ENCODE measurements at places on chromosomes 3 and 15.

DNA sequence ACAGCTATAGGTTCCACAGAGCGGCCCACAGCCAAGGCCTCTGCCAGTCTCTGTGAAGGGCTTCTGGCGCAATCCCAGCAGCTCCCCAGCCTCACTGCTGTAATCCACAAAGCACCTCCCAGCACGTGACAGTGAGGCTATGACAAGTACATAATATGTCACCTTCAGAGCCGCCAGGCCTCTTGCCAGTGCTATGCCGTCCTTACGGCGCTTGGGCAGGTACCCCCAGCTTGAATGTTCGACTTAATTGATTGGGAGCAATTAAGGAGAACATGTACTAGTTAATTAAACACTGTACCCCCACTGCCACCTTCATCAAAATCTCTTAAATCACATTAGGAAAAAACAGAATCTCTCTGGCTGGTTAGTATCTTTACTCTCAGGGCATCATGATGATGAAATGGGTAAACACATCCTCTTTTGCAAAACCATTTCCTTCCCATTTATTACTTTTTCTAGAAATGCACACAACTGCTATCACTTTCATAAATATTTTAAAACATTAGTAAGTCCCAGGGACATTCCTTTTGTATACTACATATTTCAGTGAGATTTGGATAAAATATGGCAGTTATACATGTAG is 169.9 kb downstream of the XXYLT1 start:
- DNase-seq, result peak; percentile 86

DNA sequence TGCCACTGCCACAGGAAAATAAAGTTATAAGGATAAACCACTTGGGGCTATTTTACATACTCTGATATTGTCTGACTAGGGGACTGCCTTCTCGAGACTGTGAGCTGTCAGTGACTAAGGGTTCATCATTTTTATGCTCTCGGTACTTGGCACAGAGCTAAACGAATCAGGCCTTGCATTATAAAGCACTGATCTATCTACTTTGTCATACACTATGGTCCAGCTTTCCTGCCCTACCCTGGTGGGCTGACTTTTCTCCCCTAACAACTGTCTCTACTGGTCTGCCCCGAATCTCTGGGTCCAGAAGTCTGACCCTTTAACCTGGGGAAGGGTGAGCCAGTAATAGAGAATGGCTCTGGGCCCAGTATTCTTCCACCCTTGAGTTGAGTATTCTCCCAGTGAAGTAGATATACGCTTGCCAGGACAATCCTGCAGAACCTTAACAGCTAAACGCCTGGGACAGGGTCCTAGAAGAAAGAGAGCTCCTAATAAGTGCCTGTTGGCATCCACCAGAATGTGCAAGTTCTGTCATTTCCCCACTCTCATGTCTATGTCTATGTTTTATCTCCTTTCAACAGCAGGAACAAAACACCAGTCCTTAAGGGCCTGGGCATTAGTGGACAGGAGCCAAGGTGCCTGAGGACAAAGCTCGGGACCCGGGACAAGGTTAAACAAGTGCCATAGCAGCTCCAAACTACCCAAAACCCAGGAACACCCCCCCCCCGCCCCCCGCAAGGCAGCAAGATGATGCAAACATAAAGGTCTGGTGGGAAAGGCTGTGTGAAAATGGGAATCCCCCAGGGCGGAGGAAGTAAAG is 1.2 kb downstream of the LARP6 start:
- no peak for DNase-seq

DNA sequence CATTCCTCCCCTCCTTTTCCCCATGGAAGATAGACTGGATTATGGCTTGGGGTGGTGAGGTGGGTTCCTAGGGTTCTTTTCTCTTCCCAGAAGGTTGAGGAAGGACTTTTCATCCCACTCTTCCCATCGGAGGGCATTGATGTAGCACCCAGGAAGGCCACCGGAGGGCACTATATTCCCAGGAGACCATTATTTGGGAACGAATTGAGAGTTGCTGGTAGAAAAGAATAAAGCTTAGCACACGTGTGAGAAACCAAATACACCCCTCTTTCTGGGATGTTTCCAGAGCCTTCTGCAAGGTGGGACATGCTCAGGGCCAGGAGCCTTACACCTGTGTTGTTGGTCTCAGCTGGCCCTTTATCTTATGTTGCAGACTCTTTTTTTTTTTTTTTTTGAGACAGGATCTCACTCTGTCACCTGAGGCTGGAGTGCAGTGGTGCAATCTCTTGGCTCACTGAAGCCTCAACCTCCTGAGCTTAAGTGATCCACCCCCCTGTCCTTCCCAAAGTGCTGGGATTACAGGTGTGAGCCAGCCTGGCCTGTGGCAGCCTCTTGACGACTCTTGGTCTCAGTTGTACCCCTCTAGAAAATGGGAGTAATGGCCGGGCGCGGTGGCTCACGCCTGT is 6.3 kb upstream of the CDC25A start:
- DNase-seq, result peak; percentile 68

GRCh38 chr3:11373235-11373634 is 101.0 kb downstream of the ATG7 start:
- DNase-seq, result no peak

GRCh38 chr3:170095771-170096170 is 58.0 kb downstream of the GPR160 start:
- DNase-seq, result no peak

GRCh38 chr15:41502795-41503668 is 9.4 kb downstream of the ITPKA start:
- no peak for DNase-seq

GRCh38 chr3:100563228-100563627 is 46.2 kb upstream of the ADGRG7 start:
- no peak for DNase-seq

GRCh38 chr15:50248994-50249582 is 16.4 kb downstream of the HDC start:
- DNase-seq, result no peak

DNA sequence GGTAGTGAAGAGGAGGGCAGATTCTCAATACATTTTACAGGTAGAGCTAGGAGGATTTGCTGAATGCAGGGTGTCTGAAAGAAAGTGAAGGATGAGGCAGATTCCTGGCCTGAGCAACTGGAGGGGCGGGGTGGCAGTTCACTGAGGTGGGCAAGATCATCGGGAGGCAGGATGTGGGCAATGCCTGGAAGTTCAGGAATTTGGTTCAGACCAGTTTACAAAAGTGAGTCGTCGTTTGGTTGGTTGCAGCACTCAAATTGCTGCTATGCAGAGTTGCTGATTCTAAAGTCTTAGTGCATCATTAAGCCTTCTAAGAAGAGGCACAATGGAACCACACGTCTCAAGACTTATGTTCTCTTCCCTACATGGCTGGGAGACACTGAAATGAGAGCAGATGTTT is 134.0 kb downstream of the MFSD1 start:
- DNase-seq, result no peak

DNA sequence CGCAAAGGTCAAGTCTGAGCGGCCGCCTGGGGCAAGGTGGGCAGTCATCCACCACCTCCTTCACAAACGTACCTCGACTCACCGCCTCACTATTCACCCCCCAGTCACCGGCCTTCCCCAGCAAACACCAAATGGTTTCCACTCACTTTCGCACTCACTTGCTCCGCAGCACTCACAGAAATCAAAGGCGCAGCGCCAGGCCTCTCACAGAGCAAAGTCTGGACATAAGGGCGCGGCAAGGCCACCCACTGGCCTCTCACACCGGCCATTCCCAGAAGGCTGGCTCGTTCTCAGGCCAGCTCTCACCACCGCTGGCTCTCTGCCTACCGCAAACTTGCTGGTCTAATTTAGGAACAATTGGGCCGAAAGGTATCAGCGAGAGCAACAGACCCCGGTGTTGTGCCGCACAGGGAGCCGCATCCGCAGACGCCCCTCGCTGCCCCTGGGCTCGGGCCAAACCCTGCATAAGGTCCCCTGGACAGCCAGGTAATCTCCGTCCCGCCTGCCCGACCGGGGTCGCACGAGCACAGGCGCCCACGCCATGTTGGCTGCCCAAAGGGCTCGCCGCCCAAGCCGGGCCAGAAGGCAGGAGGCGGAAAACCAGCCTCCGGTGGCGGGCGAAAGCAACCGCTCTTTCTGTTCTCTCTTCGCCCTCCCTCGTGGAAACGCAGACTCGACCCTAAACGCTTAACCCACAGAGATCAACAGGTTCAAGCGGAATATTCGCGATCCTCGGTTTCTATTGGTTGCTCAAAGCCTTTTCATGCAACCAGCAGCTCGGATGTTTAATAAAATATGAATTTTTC is 2.9 kb downstream of the SHOX2 start:
- no peak for DNase-seq

GRCh38 chr15:70016511-70016994 is 81.2 kb downstream of the TLE3 start:
- no peak for DNase-seq

DNA sequence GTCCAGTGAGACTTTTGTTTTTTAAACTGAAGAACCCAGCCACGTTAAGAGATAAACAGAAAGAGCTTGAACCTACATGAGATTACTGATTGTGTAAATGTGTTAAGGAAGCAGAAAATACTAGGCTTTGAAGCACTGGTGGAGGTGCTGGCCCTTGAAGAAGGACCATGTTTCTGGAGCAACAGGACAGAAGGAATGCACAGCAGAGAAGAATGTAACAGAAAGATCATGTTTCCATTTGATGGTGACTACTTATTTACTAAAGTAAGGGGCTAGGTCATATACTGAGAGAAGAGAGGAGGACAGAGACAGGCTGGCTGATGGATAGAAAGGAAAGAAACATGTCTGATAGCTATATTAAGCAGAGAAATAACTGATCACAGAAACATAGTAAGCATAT is 88.8 kb downstream of the CLASP2 start:
- DNase-seq, result no peak

DNA sequence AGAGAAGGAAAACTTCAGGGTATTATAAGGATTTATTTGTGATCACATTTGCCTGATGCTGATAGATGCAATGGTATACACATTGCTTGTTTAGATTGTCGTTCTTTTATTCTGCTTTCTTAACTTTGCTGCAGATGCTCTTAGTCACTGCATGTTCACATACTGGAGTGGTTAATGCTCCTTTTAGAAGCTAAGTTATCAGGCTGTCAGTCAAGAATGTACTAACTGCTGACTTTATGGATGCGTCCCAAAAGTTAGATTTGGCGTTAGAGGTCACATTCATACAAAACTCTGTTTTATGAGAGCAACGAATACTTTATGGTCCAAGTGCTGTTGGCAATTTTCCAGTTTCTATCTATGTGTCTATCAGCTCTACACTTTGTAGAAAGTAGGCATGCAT is 160.7 kb downstream of the BBX start:
- no peak for DNase-seq

- no peak for DNase-seq
Observed at GRCh38 chr3:102454181-102454580, 19.4 kb downstream of the ZPLD1 start.

GRCh38 chr3:153399636-153400035 is 237.6 kb downstream of the RAP2B start:
- DNase-seq, result no peak

GRCh38 chr3:14352002-14352627 is 50.3 kb upstream of the SLC6A6 start:
- peak; percentile 51 for DNase-seq

DNA sequence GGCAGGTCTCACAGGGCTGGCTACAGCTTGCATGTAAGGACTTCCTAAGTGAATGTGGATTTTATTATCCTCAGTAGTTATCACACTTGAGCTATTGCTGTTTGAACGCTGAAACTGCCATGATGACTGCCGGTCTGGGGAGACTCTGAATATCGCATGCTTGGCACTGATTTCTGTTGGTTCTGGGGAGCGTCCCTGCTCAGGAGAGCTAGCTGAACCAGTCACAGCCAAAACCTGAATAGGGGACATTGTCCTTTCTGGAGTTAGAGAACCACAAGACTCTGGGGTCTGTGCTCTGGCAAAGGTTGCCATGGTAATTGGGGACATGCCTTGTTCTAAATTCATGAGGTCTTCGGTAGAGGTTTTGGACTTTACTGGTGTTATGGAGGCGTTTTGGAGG is 30.8 kb downstream of the CMSS1 start:
- no peak for DNase-seq

- DNase-seq, result no peak
Observed at GRCh38 chr3:97340940-97341339, 423.6 kb upstream of the ARL6 start.

- no peak for DNase-seq
Observed at GRCh38 chr15:48563934-48564333, 81.6 kb downstream of the FBN1 start.

DNA sequence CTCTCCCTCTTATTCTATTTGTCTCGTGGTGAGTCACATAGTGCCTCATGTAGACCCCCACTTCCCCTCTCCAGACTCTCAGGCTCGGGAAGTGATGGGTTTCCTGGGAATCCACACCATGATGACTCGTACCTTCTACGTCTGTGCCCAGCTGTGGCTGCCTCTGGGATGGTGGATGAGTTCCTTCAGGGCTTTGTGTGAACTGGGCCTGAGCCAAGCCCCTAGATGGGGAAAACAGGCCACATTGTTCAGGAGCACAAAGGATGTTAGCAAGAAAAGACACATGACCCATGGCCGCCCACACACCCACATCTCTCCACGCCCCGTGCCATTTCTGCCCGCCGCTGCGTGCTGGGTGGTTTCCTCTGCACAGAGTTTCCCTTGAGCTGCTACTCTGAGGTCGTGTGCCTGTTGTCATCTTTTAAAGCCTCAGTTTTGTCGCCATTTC is 10.5 kb downstream of the ISG20 start:
- peak; percentile 32 for DNase-seq

GRCh38 chr15:62873203-62873602 is 169.3 kb upstream of the TPM1 start:
- no peak for DNase-seq

DNA sequence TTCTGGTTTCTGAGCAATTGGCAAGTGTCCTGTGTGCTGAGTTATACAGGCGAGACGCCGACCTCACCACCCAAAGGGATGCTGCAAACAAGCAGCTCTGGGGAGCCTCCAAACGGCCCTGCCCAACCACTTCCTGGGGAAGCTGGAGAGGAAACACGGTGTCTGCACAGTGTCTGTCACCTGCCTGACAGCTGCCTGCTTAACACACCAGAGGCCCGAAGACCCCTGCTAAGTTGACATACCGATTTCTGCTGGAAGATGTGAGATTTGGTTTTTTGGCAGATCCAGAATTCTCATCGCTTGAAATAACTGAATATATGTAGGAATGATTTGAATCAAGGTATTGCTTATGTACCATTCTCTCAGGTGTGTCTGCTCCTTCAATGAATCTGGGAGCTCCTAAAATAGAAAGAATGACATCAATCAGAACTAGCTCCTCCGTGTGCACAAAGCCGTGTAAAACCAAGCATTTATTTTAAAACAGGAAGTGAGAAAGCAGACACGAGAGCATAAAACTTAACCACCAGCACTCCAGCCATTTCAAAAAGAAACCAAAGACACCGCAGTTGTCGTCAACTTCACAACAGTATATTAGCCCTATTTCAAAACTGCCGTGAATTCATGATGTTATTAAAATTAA is 27.2 kb downstream of the LRRC2 start:
- peak; percentile 75 for DNase-seq

DNA sequence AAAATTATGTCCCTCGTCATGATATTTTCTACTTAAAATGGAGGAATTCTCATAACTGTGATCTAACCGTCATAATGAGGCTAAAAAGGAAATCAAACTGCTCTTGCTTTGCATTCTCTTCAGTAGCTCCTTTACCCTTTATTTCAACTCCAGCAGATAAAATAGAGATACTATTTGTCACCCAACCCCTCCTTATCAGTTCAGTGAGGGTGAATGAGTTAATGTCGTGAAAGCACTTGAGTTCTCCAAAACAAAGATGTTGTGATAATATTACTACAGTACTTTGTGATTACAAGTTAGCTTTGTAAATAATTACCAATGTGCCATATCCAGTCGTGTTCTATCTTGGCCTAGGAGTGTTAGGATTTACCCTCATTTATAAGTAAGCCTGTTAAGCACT is 63.4 kb upstream of the ANKRD28 start:
- DNase-seq, result no peak
